NCI-H2081 (cell line): ENCODE measurements at places on chromosomes 13 and 19.

DNA sequence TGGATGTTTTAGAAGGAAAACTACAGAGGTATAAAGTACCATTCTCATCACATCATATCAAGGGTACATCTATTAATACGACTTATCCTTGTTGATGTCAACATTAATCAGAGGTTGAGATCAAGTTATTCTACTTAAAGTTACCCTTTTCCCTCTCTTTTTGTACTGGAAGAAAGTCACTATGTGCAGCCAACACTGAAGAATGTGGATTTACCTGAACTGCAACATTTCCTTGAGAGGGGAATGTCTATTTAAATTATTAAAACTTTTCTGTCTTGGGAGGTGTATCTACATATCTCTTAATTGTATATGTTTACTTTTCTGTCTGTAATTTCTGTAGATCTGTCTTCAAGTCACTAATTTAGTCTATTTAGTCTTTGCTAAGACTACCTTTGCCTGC lies 2.5 kb upstream of the FBXL3 start:
- DNase-seq, result no peak

DNA sequence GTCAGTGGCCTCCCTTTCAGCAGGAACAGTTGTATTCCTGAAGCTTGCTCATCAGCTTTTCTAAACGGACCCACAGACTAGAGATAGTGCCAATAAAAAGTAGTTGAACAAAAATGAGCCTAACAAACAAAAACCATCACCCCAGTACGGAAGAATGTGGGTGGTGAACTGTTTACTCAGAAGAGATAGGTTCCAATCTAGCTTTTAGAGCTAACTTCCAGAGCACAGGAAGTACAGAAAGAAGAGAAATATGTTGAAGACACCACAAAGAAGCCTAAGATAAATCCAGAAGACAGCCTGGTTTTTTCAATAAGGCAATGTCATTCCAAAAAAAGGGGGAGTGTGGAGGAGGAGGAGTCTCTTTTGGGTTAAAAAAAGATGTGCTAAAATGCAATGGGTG lies 2.8 kb upstream of the LMO7 start:
- no peak for DNase-seq

DNA sequence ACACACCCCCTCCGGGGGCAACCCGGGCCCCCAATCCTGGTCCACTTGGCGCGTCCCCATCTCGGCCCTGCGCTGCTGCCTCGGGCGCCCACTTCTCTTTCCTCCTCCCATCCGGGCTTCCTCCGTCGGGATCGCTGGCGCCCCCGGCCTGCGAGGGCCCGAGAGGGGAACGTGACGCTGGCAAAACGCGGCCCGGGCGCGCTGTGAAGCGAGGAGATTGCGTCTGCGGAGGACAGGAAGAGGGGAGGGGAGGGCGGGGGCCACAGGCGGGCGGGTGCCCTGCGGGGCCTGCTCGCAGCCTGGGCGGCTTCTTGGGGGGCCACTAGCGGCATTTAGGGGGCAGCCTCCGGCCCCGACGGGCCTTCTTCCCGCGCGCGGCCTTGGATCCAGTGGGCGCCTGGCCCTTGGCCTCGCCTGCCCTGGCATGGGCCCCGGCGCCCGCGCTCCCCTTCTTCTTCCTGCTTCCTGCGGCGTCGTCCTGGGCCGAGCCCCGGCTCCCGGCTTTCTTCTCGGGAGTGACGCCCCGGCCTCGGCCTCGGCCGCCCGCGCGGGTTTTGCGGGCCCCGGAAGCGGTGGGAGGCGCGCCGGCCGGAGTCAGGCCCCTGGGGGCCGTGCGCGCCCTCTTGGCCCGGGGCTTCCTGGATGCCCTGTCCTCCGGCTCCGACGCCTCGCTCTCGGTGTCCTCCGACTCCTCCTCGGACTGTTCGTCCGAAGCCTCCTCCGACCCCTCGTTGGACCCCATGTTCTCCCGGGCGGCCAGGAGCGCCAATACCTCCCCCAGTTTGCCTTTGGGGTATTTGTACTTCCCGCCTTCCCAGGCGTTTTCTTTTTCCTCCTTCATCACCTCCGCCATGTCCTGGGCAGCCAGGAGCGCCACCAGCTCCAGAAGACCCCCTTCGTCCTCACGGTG lies 2.2 kb downstream of the PNMA8B start:
- no peak for DNase-seq

DNA sequence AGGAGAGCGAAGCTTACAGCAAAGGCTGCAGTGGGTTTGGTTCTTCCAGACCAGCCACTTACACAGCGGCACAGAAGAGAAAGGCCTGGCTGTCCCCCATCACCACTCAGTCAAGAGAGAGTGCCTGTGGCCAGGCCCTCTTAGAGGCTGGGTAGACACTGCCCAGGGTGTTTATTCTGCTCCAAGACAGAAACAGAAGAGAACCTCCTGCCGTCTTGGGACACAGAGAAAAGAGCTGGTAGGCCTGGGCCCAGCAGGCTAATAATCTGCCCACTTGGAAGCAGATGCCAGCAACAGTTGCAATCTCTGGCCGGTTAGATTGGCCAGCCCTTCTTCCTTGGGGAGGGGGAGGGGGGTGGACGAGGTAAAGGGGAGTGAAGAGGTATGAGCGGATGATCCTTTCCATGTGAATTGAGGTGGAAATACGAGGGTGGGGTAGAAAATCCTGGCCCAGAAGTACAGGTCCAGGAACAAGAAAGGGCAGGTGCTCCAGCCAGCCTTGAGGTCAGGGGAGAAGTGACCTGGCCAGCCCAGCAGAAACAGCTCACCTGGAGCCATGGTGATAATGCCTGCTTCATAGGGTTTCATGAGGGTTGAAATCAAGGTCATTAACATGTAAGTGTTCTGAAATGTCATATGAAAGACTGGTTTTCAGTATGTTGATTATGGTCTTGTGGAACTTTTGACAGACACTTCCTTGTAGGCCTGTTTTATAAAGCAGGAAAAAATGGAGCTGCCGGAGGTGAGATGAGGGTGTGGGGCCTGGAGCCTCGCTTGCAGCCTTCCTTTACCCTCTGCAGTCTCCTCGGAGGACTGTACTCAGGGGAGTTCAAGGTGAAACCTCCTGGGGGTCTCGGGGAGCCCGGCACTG lies 116.9 kb downstream of the SIPA1L3 start:
- DNase-seq, result no peak

GRCh38 chr19:55248166-55248675 lies 10.6 kb downstream of the PPP6R1 start:
- no peak for DNase-seq
